A172 (cell line): ENCODE measurements at places on chromosomes 11 and 22. TPM values are rescaled to one million over a fixed set of nuclear protein-coding genes. Genes with fewer than 3 reads are reported as not detected.

GRCh38 chr22:47180796-47181195 is 418.3 kb downstream of the TBC1D22A start:
- no peak for DNase-seq

DNA sequence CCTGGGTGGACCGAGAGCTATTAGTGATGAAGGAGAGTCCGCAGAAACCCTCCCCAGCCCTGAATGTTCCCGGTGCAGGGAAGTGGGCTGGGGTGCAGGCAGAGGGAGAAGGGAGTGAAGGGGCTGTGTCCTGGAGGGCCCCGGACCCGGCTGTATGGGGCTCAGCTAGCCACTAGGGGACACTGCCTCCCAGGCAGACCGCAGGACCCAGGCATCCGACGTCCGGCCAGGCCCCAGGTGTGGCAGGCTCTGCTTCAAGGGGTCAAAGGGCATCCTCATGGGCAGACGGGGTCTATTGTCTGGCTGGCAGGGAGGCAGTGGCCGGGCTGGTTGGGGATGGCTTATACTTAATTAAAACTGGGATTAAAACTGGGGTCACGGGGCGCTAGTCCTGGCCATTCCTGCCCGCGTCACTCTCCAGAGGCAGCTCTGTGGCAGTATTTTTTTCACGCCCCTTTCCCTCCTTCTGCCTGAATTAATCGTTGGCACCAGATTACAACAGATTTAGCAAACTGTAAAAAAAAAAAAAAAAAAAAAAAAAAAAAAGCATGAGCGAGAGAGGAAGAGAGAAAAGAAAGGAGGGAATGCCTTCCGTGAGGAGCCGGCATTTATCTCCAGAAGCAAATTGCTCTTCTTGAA is 5.1 kb downstream of the FLRT1 start:
- no peak for DNase-seq

DNA sequence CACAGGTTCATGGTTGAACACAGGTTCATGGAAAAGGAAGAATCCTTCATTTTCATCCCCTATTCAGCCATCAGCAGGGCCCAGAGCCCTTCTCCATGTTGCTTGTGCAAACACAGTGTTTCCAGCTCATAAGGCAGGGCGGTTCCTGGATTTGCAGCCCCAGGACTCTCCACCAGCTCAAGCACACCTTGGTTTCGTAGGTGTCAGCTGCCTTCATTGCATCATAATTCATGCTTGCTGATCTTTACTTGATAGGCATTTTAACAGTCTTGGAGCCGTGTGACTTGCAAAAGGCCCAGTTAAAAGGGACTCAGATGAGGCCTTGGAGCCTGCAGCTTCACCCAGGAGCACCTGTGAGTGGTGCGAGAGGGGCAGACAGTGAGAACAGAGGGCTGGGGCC is 318.1 kb upstream of the B3GAT1 start:
- DNase-seq, result no peak

DNA sequence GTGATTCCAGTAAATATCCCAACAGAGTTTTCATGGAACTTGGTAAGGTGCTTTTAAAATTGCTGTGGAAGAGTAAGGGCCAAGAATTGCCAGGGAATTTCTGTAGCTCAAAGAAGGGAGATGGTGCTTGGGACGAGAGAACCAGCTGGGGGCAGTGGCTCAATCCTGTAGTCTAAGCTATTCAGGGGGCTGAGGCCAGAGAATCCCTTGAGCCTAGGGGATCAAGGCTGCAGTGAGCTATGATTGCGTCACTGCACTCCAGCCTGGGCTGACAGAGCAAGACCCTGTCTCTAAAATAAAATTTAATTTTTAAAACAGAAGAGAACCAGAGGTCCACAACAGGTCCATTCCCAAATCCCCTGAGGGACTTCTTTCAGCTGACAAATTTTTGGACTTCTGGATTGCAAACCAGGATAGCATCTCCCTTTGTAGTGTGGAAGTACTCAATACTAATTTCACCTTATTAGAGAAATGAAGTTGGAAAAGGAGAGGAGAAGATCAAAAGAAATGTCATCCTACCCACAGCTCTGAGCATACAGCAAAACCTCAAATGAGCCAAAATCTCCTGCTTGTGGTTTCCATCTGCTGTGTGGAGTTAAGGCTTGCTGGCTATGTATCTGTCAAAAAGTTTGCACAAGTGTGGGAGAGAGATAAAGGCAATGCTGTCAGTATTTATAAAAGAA is 59.2 kb upstream of the CLPB start:
- no peak for DNase-seq

DNA sequence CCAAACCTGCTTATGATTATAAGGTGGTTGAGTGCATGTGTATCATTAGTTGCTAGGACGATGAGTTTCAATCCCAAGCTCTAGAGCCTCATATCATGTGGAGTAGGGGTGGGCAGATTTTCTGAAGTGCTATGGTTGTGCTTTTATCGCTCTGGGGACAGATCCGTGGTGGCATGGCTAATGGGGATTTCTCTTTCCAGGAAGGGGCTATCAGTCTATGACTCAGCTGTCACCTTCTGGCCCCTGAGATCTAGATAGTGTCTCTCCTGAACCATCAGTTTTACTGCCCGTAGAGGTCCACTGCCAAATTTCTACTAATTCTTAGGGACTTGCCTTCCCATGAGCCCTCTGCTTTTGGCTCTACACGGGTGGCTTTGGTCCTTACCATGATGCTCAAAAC is 51.8 kb downstream of the FDX1 start:
- no peak for DNase-seq

DNA sequence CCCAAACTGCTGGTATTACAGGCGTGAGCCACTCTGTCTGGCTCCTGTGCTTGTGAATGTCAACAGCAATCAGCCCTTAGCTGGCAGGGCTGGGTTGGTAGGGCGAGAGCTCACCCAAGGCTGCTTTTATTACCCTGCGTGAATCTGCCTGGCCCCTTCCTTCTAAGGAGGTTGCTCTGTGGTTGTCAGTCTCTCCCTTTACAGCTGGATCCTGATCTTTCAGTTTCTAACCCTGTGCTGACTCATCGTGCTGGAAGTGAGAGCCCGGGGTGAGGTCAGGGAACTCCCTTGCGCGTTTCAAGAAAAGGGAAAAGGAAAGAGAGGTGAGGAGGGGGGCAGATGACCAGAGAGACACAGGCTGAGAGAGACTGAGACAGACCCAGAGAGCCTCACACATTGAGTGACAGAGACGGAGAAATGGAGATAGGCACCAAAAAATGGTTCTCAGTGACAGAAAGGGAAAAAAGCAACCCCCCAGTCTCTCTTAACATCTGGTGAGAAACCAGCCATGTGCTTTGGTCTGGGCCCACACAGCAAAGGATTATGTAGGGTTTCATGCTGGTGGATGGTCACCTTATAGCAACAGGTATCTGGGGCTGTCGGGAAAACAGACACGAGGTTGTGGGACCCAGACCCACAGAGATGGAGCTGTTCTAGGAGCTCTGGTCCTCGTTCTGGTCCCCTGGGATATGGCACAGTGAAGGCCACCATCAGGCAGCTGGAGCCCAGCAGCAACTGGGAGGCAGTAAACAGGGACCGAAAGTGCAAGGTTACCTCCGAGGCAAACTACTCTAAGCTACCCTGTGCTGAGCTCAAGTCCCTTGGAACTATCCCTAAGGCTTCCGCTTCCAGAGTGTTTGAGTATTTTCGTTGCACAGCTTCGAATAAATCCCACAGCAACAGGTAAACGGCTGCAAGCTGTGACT is 2.5 kb downstream of the TCN2 start:
- peak; percentile 76 for DNase-seq

DNA sequence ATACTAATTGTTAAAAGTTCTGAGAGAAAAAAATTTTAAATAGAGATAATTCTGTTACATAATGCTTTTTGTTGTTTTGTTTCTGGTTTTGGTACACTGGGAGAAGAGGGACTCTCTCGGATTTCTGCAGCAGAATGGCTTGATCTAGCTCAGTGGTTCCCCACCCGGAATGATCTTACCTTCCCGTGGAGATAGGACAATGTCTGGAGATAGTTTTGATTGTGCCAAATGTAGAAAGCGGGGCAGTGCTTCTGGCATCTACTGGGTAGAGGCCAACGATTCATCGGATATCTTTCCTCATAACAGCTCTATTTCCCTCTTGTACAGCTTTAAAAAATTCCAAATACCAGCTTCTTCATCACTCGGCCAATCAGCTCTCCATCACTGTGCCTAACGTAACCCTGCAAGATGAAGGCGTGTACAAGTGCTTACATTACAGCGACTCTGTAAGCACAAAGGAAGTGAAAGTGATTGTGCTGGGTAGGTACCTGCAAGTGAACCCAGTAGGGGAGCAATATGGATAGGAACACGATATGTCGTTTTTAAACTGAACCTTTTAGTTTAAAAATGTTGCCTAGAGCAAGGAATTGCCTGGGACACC is 13.2 kb downstream of the CRTAM start:
- DNase-seq, result no peak

GRCh38 chr22:28443526-28443876 is 236.1 kb downstream of the TTC28 start:
- DNase-seq, result peak; percentile 36

DNA sequence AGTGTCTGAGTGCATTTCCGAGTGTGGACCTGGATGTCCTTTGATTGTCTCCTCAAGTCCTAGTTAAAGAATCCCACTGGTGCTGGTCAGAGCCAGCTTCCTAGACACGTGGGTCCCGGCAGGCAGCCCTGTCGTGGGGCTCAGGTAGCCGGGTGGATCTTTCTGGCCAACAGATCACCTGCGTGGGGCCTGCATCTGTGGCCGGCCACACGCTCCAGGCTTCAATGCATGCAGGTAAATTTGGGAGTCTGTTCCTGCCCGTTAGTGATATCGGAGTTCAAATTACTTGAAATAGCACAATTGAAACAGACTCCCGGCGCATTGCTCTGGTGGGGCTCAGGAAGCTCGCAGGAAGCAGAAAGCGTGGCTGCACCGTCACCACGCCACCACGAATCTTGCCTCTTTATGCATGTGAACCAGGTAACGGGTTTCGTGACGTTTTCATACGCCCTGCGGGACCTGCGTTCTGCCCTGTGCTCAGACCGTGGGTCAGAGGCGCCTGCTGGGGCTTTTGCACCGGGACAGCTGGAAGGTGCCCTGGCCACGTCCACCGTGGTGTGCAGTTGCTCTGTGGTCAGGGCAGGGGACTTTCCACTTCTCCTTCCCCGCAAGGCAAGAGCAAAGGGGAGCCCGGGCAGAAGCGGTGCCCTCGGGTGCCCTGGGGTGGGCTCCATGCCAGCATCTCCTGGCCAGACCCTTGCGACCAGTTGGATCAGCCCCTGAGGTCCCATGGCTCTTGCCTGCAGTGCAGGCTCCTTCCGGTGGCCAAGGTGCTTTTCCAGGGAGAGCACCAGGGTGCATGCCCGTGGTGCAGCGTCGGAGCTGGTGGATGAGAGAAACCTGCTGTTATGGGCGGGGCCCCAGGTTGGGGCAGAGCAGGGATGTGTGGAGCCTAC is 803.5 kb downstream of the BRD1 start:
- DNase-seq, result no peak

- no peak for DNase-seq
Measured at GRCh38 chr11:71373791-71374454, 74.3 kb downstream of the DHCR7 start.

DNA sequence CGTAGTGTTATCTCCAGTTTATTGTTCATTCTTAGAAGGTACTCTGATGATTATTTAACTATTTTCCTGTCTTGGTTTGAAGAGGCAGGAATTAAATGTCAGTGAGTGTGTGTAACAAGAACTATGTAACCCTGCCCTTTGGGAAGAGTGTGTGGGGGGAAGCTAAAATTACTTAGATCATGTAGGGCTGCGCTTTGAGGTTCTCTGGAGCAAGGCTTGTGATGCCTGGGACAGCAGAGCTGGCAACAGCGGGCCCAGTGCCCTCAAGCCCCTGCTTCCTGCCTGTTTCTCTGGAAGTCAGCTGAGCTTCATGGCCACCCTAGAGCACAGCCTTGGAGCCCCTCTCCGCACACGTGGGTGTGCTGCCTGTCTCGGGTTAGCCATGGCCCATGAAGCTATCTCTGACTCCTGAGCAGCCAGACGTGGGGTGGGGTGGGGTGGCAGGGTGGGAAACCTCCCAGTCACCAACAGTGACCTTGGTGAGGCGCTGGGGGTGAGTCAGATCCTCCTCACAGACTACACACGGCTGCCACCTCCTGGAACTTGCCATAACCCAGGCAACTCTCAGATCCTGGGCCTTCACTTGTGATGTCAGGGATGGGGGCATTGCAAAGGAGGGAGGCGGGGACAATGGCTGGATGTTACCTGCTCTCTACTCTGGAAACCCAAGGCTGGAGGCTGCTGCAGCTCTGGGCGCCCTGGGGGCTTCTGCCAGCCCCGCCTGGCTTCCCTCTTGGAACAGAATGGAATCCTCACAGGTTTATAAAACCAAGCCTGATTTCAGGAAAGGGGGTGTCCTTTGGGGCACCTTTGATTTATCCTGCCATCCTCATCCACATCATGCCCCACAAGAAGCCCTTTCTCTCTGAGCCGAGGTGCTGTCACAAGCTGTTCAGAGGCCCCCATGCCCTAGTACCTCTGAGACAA is 88.6 kb downstream of the SNX19 start:
- DNase-seq, result peak; percentile 70

DNA sequence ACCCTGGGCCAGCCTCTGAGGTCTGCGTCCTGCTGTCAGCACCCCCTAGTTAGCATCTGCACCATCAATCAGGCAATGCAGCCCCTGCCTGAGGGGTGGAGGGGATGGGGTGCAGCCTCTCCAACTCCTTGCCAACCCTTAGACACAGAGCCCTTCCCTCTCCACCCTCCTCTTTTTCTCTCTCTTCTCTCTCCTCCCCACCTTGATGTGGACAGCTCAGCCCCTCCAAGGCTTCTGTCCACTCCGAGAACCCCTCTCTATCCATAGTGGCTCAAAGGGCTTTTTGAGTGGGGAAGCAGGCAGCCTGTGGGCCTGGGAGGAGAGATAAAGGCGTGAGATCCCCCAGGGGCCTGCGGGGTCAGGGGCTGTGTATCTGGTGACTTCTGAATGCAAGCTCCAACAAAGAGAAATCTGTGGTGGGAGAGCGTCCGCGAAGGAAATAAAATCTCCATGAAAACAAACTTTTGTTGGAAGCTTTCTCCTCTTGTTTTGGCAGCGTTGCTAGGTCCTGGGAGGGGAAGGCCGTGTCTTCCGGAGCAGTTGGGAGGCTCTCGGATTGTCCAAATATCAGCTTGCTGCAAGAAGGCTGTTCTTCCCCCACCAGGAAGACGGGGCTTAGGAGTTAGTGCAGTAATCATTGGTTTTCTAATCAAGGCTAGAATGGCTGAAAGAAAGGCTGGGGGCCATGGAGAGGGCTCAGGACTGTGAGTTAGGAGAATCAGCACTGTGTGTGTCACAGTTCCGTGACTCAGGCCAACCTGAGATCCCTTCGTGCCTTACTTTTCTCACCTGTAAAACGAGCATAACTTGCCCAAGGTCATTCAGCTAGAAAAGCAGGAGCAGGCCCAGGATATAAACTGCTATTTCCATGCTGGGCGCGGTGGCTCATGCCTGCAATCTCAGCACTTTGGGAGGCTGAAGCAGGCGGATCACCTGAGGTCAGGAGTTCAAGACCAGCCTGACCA is 50.3 kb downstream of the PKNOX2 start:
- no peak for DNase-seq

The CSNK2A3 gene
- 3.4 and 3.6 TPM in 2 replicates for total RNA-seq

The NAV2 gene
- total RNA-seq, result 2.6 and 8.8 TPM in 2 replicates

The KRTAP5-7 gene
- not detected in 2 replicates for total RNA-seq

The RASD2 gene
- total RNA-seq, result 0.50 and 0.59 TPM in 2 replicates

The OR8B2 gene
- not detected in 2 replicates for total RNA-seq

The IL18 gene
- total RNA-seq, result 32.4 and 68.3 TPM in 2 replicates

The CCS gene
- total RNA-seq, result 12.4 and 16.6 TPM in 2 replicates
